NCI-H69 (cell line): ENCODE measurements at places on chromosomes 1 and 21.

DNA sequence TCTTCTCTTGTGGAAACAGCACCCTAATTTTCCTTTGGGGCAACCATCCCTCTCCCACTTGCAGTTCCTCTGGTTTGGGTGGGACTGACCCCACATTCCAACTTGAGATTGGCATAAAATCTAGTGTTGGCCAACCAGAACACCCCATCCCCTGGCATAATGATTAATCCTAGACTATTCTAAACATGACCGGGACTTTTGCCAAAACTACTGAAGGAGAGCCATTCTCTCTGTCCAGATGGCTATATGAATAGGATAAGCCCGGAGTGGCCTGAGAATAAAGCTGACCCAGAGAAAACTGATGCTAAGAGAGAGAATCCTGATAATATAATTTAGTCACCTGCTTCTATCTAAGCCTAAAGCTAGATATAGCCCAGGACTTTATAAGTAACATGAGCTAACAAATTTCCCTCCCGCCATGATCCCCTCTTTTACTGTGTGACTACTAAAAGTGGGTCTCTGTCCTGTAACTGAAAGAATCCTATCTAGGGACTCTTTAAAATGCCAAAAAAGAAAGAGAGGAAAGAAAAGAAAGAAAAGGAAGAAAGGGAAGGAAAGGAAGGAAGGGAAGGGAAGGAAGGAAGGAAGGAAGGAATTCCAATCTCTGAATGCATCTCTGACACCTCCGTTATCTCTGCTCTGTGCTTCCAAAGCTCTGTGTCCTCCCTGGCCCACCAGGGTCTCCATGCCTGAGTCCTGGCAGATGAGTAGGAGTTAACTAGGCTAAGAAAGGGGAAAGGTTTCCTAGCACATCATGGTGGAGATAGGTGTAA is 28.0 kb upstream of the NRDC start:
- DNase-seq: peak; percentile 47

- DNase-seq: no peak
These were observed 1.1 kb downstream of the CCDC17 start for GRCh38 chr1:45622524-45623394.

- DNase-seq: no peak
These were observed 321.2 kb upstream of the LYPLAL1 start for GRCh38 chr1:218852527-218852926.

GRCh38 chr1:228723287-228723686 is 12.0 kb upstream of the RHOU start:
- DNase-seq: no peak

GRCh38 chr21:42841156-42841915 is 38.0 kb downstream of the WDR4 start:
- DNase-seq: no peak

DNA sequence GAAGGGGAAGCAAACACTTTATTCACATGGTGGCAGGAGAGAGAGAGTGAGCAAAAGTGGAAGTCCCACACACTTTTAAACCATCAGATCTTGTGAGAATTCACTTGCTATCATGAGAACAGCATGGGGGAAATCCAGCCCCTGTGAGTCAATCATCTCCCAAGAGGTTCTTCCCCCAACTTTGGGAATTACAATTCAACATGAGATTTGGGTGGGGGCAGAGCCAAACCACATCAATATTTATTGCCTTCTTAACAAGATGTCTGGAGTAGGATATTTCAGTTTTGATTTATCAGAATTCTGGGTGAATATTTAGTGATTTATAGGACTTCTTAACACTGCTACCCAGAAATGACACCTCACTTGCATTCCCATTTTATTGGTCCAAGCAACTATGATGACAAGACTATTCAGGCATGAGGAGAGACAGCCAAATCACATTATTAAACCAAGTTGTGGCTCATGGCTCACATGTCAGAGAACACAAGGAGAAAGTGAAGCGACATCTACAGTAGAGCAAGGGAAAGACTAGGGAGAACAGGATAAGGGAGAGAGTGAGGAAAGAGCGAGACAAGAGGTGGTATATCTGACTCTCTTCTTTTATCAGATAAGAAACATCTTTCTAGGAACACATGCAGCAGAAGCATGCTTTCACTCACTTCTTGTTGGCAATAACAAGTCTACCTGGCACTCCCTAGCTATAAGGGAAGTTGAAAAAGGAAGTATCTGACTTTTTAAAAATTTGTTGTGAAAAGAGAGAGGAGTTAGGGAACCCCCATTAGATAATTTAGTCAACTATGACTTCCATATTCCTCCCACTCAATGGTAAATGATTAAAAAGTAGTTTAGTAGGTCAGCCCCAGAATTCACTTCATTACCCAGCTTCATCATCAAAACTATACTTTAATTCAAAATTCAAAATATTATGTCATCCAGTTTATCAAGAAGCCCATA is 36.6 kb upstream of the PTPRC start:
- no peak for DNase-seq

DNA sequence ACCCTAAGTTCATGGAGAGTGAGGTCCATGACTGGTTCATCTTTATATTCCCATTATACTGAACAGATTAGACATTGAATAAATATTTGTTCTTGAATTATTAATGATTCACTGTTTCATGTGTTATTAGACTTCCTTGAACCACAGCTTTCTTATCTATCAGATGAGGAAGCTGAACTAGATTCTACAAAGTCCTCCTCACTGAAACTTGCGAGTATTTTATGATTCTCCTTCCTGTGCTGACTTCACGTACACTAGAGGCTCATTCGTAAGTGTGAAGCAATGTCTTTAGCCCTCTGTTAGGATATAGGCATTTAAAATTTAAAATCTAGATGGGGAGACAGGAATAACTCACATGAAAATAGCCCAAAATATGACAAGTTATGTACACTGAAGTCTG is 95.6 kb upstream of the IRF2BP2 start:
- DNase-seq: no peak

DNA sequence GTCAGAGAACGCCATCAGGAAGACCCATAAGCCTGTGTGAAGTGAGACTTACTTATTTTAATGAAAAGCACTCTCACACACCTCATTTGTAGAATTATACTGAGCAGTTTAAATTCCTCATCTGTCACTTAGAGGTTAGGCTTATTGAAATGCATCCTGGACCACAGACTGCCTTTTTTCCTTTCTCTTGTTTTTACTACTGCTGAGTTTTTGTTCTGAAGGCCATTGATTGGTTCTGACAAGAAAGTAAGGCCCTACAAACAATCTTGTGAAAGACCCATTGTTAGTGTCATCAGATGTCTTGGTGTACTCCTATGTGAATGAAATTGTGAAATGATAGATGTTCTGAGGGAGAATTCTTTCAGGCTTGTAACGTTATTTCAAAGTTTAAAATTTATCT is 1343.3 kb upstream of the ADGRL2 start:
- no peak for DNase-seq

DNA sequence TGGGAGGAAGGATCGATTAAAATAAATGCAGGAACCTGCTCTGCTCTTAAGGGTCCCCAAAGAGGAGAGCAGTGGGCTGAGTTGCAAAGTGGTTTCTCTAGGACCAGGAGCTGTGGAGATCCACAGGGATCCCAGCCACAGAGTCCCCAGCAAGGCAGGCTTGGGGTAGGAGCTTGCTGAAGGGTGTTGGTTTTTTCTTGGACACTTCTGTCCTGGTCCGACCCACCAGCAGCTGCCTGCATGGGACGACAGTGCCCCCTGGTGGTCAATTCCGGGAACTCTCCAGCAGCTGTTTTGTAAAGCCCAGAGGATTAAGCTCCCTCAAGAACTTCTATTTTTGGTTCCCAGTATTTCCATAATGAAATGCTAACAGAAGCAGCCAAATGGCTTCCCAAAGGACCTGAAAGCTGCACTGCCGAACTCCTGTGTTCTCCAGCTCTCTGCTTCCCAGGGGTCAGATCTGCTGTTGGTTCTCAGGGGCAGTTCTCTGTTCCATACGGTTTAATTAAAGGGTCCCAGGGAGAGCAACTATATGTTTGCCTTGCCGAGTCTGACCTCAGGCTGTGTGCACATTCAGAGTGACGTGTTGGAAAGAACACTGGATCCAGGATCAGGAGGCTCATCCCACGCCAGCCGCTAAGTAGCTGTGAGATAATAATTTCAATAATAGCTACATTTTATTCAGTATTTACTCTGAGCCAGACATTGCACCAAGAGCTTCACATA is 23.2 kb downstream of the NENF start:
- peak; percentile 78 for DNase-seq

DNA sequence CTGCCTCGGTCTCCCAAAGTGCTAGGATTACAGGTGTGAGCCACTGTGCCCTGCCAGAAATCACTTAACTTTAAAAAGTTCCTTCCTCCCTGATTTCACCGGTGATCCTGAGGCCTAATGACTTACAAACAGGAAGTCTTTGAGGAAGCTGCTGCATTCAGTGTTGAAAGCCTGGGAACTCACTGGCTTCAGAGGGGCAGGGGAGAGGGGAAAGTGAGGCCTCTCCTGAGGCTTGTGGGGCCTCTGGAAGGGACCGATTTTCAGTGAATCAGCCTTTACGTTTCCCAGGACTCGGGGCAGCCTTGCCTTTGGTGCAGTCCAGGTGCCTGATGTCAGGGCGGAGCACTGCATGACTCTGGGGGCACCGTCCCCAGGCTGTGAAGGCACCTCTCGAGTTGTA is 30.1 kb upstream of the ARHGEF10L start:
- no peak for DNase-seq

DNA sequence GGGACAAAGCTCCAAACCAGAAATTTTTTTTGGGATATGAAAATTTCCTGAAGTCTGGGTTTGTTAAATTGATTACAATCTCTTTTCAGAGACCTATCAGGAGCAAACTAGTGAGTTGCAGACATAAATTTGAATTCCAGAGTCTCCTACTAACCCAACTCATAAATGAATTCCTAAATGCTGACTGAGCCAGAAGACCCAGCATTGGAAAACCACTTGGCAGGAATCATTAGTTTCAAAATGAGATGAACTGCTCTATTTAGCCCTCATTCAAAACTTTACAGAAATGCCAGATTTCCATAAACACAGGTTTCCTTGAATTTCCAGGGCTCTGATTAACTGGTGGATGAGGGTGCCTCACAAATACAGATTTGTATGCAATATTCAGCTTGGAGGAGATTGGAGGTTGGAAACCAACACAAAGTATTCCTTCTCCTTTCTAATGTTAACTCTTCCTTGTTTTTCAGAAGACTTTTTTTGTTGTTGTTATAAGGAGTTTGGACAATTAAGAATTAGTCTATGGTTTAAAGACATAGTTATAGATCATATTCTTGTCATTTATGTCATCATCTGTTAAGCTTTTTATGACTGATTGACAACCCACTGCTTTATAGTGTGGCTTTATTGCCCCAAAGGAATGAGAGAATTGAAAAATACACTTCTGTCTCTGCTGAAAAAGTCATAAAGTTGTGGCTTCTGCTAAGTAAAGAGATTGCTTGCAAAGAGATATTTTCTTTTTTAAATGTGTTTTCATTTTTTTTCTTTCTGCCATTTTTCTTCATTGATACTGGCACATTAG is 222.8 kb downstream of the HLX start:
- no peak for DNase-seq

DNA sequence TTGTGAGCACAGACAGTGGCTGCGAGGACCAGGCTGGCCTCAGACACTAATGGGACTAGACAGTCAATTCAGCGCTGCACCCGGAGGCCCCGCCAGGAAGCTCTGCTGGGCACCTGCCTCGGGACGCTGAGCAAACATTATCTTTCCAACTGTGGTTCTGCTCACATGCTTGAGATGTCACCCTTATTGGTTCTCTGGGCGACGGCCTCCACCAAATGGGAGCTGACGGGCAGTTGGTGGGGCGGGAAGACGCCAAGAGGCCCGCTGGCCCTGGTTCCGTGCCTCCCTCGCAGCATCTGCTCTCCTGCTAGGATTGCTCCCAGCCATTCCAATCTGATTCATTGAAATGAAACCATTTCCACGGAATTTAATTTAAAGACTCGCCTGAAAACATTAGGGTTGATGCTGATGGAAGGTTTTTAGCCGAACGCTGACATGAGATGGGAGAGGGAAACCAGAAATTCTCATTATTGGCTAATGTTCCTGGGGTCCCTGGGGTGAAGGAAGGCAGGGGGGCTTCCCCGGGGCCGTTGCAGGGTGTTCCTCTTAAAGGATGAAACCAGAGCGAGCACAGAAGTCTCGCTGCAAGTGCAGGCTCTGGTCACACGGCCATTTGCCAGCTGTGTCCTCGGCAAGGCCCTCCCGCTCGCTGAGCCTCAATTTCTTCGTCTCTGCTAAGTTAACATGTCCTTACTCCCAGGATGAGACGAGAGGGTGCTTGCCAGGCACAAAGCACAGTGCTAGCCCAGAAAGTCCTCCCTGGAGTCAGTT is 512.2 kb downstream of the NPHP4 start:
- no peak for DNase-seq

GRCh38 chr1:59271561-59272260 is 25.2 kb upstream of the FGGY start:
- DNase-seq: no peak

GRCh38 chr1:184030433-184031091 is 7.0 kb downstream of the COLGALT2 start:
- peak; percentile 22 for DNase-seq

DNA sequence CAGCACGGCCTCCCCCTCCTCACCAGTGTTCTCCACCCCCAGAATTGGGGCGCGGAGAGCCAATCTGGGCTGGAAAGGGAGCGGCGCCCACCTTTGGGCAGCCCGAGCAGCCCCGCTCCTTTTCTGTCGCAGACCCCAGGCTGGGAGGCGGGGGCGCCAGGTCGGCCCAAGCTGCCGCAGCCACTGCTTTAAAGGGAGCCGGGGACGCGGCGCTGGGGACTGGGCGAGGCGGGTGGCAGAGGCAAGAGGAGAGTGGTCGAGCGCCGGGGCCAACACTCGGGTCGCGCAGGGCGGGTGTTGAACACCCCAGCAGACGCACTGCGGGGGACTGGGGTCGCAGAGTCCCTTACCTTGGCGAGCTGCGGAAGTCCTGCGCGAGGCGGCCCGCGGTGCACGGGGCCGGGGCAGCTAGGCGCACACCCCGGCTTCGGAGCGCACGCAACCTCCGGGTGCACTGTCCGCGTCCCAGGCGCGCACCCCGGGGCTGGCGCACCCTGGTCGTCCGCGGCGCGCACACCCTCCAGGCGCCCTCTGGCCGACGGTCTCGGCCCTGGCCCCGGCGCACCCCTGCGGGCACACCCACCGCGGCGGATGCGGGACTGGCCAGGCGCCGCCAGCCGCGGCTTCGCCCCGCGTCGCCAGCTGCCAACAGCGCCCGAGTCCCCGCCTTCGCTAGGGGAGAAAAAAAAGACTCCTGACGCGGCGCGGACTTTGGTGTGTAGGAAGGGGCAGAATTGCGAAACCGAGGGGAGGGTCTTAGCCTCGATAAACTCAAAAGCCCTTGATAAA is at the start of gene KANK4:
KANK4 (minus strand) TSS at position 679 of the 789 bp plus-strand sequence. CDS start 37,870 bp downstream, outside the sequence.
- DNase-seq: peak; percentile 42

GRCh38 chr21:32445101-32445500 is 32.6 kb downstream of the EVA1C start:
- no peak for DNase-seq

GRCh38 chr1:94803517-94804441 is 16.4 kb upstream of the SLC44A3 start:
- DNase-seq: peak; percentile 23
